ENCODE measurements at places on chromosomes 6 and 20.

DNA sequence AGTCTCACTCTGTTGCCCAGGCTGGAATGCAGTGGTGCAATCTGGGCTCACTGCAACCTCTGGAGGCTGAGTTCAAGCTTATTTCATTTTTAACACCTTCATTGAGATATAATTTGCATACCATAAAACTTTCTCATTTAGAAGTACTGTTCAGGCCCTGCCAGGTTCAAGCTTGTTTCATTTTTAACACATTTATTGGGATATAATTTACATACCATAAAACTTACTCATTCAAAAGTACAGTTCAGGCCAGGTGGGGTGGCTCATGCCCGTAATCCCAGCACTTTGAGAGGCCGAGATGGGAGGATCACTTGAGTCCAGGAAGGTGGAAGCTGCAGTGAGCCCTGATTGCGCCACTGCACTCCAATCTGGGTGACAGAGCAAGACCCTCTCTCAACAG lies 5.5 kb downstream of the OR2B6 start:
- no peak for DNase-seq

GRCh38 chr6:113356139-113356538 lies 501.0 kb upstream of the MARCKS start:
- no peak for DNase-seq

GRCh38 chr6:170459451-170459850 lies 93.7 kb downstream of the PSMB1 start:
- no peak for DNase-seq

DNA sequence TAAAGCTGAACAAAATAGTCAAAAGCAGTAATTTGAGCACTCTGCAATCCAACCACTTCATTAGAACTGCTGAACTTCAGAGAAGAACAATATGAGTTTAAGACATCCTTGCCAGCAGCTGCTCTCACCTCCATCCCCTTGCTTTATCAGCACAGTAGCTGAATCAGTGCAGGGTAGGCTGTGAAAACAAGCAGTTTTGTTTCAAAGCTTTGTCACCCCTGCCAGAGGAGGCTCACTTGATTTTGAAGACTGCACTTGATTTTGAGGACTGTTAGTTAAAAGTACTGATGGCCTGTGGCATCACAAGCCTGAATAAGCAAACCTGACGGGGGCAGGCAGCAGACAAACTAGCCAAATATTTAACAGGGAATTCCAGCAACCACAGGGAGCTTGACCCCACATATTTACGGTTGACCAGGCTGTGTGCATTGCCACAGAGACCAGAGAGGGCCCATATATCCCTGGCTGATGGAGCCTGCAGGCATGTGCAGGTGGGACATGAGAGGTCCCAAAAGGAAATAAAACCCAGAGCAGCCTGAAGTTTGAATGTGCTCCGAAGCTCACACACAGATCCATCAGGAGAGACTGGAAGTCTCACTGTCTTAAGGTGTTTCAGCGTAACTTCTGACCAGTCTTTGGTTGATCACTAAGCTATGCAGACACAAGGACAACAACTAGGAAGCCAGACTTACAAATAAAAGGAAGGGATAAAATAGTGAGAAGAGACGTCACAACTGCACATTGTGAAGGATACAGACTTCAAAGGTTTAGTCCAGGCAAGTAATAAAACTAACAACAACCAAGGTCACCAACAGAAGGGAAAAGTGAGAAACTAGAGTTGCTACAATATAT lies 97.4 kb downstream of the PDSS2 start:
- DNase-seq = no peak

GRCh38 chr6:169469028-169469427 lies 215.4 kb upstream of the THBS2 start:
- DNase-seq = no peak

- DNase-seq = peak; percentile 77
Measured at GRCh38 chr20:46562373-46563169, 12.1 kb upstream of the OCSTAMP start.

GRCh38 chr6:28323813-28324424 lies 12.0 kb downstream of the ZSCAN31 start:
- DNase-seq = no peak

DNA sequence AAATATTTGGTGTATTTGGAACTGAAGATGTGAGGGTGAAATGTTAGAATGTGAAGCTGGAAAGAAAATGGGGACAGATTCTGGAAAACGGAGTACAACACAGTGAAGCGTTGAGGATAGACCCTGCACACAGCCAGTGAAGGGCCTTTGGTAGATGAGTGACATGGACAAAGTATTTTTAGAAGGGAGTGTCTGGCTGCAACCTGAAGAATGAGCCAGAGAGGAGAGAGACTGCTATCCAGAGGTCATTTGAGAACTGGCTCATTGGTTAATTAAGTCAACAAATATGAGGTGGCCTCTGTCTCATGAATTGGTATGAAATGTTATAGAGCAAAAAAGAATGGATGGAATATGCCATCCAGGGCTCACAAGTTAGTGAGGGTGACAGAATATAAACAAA lies 310.5 kb downstream of the PACRG start:
- no peak for DNase-seq

DNA sequence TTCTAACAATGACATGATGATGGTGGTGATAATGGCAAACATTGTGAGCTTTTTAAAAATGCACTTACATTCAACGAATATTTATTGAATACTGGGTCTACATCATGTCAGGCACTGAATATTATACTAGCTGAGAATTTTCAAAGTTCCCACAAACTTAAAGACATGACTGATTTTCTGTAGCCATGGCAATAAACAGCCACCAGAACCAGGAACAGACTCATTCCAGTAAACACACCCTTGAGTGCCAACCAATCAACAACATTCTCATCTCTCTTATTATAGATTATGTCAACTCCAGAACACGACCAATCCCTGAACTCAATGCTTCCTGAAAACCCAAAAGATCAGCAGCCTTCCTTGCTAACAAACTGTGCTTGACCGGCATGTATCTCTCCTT lies 212.4 kb upstream of the RUNX2 start:
- DNase-seq = no peak

DNA sequence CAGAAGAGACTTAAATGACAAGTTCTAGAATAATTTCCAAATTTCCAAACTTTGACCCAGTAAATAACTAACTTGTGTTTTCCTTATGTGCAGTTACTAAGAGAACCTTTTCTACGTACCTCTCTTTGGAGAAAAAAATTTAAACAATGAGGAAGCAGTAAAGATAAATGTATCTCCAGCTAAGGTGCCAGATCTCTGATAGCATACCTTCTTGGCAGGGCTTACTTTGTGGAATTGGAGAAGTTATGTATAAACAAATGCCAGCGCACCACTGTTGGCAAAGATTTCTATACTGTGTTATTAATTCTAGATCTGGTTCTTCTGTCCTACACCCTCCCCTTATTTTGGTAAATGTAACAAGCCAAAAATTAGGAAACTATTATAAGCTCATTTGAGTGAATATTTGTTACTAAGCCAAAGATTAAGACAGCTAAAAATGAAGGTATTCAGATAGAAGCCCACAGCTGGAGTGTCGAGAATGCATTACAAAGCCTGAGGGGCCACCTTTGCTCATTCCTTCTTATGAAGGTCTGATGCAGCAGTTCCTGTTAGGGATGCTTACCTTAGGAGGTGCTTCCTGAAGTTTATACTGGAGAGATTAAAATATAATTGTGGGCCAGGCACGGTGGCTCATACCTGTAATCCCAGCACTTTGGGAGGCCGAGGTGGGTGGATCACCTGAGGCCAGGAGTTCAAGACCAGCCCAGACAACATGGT lies 373.1 kb upstream of the SOX4 start:
- no peak for DNase-seq

DNA sequence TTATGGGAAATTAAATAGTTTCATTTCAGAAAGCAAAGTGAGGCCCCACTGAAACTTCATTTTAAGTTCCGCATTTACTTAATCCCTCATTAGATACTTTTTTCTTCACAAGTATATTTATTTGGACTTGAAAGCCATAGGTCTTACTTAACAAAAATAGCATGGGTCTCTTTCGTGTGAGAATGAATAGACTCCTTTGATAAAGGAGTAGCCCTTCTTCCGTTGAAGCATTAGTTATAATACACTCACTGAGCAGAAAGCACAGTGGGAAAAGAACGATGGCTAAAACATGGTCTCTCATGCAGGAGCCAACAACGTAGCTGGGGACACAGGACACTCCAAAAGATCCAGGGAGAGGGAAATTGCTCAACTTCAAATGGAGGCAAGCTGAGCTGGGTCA lies 130.4 kb downstream of the SLC23A2 start:
- no peak for DNase-seq

DNA sequence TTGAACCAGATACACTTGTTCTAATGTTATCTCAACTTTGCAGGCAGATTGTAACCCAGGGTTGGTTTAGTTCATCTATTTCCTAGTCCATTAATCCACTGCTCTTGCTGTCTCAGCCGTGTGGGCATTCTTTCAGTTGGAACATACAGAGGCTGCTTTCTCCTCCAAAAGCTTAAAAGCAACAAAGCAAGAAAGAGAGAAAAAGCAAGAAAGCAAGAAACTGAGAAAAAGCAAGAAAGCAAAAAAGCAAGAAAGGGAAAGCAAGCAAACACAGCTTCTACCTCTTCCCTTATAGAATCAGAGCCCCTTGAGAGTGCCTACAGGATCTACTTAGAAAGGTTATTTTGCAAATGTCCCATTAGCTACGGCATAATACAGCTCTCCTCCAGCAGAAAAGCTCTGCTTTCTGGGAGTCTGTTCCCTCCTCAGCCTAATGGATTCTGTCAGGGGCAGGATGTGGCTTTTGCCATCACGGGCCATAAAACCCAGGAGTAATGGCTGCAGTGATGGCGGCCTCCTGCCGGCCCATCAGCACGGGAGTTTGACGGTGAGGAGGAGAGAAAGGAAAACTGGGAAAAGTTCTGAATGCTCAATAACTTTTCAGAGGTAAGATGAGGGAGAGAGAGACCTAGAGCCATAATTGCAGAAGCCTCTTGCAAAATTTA lies 156.8 kb upstream of the JARID2 start:
- DNase-seq = no peak

DNA sequence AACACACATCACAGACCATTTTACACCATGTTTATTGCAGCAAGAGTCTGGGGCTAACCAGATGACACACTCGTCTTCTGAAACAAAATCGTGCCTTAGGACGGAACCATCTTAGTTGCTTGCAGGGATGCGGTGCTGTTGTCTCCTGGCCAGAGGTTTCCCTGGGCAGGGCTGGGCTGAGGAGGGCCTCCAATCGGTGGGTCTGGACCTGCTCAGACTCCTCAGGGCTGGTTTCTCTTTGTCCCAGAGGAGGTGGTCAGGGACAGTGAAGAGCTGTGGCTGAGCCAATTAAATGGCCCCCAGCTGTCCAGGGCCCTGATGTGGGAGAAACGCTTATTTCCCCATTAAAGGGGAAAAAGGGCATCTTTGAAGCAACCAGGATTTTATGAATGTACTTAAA lies 117.6 kb downstream of the SLC24A3 start:
- DNase-seq = no peak

DNA sequence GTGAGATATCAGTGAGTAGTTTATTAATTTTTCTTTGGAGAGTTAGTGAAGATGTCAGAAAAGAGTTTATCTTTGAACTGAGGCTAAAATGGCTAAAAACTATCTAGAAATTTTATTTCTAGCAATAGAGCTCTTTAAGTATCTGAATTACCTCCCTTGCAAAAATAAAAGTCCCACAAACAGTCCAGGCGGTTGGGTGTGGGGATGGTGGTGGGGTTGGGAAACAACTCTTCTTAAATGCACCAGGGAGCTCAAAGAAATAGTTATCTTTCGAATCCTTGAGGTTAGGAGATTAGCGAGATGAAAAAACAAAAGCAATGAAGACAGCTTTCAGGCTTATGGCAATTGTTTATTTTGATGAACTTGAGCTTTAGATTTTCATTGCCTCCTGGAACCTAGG lies 1299.1 kb upstream of the ADGRB3 start:
- no peak for DNase-seq

GRCh38 chr6:80940571-80940970 lies 811.9 kb downstream of the TENT5A start:
- no peak for DNase-seq

GRCh38 chr6:167696296-167696695 lies 130.4 kb upstream of the AFDN start:
- DNase-seq = no peak

- no peak for DNase-seq
Measured at GRCh38 chr6:73058736-73059135, 166.6 kb downstream of the KHDC1L start.

DNA sequence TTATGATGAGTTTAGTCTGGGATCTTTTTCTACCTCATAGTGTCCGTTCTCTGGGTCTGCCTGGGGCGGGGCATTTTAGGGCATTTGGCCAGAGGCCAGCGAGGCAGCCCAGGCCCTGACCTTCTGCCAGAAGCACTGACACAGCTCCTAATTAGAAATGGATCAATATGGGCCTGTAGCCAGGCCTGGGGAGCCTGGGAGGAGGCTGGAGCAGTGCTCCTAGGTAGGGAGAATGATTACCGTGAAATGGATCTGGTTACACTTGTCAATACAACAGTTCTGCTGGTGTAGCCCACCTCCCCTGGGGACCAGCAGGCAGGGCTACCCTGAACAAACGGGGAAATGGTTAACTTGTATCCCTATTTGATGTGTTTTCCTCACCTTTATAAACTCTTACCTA lies 23.0 kb downstream of the RALY start:
- no peak for DNase-seq

DNA sequence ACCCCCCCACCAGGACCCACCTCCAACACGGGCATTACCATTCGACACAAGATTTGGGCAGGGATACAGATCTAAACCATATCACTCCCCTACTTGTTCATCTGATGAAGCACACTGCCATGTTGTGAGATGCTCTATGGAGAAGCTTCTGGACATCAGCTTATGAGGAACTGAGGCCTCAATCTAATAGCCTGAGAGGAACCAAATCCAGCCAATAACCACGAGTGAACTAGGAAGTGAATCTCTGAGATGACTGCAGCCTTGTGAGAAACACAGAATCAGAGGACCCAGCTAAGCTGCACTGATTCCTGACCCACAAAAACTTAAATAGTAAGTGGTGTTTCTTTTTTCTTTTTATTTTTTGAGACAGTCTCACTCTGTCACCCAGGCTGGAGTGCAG lies 21.6 kb upstream of the ZBTB2 start:
- DNase-seq = no peak

DNA sequence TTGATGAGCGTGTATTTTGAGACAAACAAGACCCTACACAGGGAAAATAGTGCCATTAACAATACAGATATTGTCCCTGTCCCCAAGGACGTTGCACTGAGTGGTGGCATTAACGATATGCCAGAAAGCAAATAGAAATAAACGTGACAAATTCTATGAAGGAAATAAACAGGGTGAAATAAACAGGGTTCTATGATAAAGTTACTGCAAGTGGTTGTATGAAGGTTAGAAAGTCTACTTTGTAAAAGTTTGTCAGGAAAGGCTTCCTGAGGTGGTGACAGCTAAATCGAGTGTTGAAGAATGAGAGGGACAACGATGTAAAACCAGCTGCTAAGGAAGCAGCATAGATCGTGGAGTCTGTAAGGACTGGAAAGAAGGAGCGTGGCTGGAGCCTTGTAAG lies 380.2 kb downstream of the LAMA2 start:
- DNase-seq = no peak

DNA sequence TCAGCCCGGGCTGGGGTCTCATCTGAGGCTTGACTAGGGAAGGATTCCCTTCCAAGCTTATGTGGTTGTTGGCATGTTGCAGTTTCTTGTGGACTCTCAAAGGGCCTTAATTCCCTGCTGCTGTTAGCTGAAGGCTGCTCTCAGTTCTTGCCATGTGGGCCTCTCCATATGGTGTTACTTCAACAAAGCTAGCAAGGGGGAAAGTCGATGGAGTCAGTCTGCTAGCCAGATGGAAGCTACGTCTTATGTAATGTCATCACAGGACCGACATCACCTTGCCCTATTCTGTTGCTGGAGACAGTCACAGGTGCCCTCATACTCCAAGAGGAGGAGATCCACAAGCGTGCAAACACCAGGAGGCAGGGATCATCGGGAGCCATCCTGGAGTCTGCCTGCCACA lies 43.3 kb upstream of the ARMC2 start:
- no peak for DNase-seq

Data from substantia nigra (tissue), 51 donors.